Spleen (tissue), 13 donors: ENCODE measurements at places on chromosomes 3 and 15.
A peak's percentile ranks its signal among the peaks of the same experiment; 100 is the strongest.

DNA sequence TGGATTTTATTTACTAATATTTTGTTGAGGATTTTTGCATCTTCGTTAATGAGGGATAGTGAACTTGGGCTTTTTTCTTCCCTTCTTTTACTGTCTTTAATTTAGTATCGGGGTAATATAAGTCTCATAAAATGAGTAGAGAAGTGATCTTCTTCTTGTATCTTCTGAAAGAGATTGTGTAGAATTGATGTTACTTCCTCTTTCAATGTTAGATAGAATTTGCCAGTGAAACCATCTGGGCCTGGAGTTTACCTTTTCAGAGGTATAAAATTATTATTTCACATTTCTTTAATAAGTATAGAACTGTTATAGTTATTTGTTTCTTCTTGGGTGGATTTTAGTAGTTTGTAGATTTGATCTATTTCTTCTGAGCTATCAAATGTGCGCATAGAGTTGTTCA is 7.8 kb downstream of the HESX1 start:
- DNase-seq = no peak

DNA sequence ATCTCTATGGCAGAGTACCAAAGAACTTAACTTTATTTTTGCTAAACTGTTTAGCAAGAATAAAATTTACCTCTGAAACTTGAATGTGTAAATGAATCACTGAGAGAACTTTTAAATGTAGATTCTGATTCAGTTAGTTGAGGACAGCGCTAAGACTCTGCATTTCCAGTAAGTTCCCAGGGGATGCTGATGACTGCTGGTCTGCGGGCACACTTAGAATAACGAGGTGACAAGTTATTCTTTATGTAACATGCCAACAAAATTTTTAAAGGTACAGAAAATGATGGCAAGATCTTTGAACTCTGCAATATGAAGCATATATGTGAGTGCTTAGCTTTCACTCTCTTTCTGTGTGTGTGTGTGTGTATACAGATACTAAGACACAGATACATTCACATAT is 56.4 kb downstream of the TGFBR2 start:
- DNase-seq = no peak

DNA sequence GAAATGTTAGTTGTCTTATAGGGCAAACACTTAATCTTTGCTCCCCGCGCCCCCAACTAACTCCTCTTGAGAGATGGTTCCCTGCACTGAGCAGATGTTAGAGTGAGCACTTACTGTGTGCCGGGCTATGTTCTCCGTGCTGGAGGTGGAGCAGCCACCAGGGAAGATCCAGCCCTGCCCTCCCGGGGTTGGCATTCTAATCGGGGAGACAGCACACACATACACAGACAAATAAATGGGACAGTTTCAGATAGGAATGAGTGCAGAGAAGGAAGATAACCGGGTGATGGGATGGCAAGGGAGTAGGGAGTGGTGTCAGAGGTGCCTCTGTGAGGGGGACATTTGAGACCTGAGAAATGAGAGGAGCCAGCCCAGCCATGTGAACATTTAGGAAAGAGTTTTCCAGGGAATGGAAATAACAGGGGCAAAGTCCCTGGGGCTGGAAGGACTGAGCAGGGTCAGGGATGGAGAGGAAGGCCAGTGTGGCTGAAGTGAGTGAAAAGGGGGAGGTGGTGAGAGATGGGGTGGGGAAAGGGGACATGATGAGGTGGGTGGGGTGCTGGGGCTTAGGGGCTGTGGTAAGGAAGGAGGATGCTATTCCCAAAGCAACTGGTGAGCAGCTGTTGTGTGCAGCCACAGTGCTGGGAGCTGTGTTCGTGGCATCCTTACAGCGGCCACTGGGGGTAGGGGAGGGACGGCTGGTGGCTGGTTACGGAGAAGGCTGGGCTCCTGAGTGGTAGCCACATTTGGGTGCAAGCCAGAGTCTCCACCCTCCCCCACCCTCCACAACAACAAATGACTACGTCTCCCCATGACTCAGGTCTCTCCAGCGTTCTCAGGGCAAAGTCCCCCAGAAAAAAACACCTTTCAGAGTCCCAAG is 15.4 kb upstream of the FGD5 start:
- peak; percentile 71 for DNase-seq

GRCh38 chr15:63093486-63094205 is 28.0 kb upstream of the LACTB start:
- DNase-seq = peak; percentile 86

DNA sequence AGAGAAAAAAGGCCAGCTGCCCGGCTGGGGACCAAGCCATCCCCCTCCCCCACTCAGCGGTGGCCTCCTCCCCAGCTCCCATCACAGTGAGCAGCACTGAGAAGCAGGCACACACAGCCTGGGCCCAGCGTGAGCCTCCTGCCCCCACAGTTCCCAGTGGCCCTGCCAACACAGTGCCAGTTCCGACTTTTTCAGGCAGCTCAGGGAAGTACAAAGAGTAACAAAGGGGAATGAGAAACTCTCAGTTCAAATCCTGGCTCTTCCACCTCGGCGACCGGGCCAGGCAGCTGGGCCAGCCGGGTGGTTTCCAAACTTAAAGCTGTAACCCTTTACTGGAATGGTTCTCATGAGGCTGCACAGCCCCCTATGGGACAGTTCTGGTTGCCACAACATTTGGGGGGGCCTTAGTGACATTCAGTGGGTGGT is 18.5 kb downstream of the TNK2 start:
- DNase-seq = no peak

GRCh38 chr15:48449734-48450133 is 118.5 kb downstream of the DUT start:
- no peak for DNase-seq

GRCh38 chr15:62279041-62279440 is 114.0 kb upstream of the C2CD4B start:
- no peak for DNase-seq

- no peak for DNase-seq
These were observed 74.5 kb upstream of the C15orf61 start for GRCh38 chr15:67446449-67446848.
